ENCODE measurements at places on chromosomes 2 and 18.
A peak's percentile ranks its signal among the peaks of the same experiment; 100 is the strongest.

DNA sequence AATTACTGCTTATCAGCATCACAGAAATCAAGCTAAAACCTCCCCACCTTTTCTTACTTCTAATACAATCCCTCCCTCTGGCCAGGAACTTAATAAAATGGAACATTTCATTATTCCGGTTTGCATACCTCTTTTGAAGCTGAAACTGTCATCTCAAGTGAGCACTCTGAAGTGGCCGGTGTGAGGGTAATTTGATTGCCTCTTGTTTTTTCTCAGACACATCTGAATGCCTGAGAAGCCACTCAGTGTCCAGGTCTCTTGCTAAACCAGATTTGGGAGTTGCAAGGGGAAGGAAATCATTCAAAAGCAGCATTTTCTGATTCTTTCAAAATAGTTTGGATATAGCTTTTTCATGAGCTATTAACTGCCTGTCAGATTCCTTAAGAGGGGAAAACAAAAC is 190.3 kb downstream of the C1D start:
- no peak for DNase-seq

GRCh38 chr2:80363330-80363729 is 58.8 kb upstream of the LRRTM1 start:
- DNase-seq, result no peak

GRCh38 chr2:223602972-223603371 is 811 bp upstream of the SCG2 start:
- DNase-seq, result no peak

DNA sequence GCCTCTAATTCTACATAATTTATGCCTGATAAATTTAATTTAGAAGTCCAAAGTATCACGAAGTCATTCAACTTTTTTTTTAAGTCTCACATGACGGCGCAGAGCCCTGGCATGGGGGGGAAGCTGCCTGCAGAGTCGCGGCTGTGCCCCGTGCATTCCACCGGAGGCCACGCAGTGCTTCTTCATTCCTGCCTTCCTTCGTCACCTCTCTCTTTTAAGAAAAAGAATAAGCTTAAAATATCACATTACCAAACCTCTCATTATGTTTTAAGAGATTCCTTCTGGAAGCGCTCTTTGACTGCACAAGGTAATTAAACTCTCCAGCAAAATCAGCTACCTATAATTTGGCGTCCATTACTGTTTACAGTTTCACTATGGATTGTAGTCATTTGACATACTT is 20.3 kb upstream of the KIDINS220 start:
- DNase-seq, result no peak

DNA sequence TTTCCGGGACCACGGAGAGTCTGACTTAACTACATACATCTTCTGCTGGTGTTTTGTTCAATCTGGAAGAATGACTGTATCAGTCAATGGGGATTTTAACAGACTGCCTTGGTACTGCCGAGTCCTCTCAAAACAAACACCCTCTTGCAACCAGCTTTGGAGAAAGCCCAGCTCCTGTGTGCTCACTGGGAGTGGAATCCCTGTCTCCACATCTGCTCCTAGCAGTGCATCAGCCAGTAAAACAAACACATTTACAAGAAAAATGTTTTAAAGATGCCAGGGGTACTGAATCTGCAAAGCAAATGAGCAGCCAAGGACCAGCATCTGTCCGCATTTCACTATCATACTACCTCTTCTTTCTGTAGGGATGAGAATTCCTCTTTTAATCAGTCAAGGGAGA is 23.1 kb downstream of the ICOS start:
- DNase-seq, result no peak

DNA sequence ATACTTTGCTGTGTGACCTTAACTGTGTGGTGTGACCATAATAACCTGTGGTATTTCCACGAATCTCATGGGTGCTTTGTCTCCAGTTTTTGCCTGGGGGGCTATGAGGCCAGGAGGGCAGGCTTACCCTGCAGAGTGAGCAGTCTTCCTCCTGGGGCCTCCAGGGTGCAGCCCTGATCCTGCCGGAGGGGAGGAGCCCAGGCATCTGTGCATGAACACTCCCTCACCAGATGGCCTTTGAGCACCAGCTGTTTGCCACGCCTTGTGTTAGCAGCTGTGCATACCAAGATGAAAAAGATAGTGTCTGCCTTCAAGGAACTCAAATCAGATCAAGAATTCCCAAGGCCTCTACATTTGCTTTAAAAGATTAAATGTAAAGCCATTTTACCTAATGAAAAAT is 75.0 kb upstream of the RBM44 start:
- no peak for DNase-seq

DNA sequence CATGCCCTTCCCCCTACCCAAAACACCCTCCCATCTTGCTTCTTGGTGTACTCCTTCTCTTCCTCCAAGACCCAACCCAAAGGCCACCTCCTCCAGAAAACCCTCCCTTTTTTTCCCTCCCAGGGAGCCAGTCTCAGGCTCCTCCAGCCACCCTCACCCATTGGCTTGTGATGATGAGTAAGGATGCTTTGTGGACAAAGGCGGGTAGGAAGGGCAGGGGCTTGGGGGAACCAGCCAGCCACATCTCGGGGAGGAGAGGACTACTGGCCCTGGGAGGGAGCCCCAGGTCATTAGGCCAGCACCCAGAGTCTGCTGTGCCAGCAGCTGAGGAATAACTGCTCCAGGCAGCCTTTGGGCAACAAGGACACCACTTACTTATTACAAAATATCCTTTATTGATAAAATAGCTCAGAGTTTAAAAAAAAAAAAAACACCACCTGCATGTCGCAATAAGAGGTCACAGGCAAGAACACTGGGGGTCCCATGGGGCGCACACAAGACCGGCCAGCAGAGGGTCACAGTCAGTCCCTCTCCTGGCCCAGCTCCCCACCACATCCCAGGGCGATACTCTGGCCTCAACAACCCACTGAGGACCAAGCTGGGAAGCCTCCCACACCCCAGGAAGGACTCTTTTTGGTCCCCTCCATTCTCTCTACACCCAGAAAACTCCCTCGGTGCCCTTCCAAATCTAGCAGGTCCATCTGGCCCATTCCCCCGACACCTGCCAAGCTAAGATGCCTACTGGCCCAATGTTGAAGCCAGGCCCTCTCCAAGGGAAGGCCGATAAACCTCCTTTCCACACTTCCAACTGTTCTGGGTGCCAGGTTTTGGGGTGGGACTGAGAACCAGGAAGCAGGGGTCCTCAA is 3.6 kb downstream of the ADRA2B start:
- DNase-seq, result no peak

- no peak for DNase-seq
Measured at GRCh38 chr2:1721706-1722646, 22.3 kb downstream of the PXDN start.

DNA sequence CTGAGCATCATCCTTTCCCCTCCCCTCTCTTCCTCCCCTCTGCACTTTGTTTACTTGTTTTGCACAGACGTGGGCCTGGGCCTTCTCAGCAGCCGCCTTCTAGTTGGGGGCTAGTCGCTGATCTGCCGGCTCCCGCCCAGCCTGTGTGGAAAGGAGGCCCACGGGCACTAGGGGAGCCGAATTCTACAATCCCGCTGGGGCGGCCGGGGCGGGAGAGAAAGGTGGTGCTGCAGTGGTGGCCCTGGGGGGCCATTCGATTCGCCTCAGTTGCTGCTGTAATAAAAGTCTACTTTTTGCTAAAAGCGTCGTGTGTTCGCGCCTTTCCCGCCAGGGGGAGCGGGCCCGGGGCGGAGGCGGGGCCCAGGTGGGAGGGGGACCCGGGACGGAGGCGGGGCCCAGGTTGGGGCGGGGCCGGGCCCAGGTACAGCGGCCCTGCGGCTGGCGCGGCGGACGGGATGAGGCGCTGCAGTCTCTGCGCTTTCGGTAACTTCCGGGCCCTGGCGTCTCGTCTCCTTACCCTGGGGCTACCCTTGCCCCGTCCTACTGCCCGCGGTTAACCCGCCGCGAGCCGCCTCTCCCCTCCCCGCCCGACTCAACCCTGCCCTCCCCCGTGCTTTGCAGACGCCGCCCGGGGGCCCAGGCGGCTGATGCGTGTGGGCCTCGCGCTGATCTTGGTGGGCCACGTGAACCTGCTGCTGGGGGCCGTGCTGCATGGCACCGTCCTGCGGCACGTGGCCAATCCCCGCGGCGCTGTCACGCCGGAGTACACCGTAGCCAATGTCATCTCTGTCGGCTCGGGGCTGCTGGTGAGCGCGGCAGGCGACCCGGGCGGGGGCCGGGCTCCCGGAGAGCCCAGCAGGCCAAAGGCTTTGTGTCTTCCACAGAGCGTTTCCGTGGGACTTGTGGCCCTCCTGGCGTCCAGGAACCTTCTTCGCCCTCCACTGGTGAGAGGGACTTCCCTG is at the start of gene KRTCAP3:
Gene KRTCAP3 (plus strand): TSS at position 424 of the 962 bp plus-strand sequence. CDS start 32 bp downstream, at position 456.
- peak; percentile 37 for DNase-seq

- DNase-seq, result no peak
Measured at GRCh38 chr18:9365406-9365805, 30.8 kb downstream of the TWSG1 start.

DNA sequence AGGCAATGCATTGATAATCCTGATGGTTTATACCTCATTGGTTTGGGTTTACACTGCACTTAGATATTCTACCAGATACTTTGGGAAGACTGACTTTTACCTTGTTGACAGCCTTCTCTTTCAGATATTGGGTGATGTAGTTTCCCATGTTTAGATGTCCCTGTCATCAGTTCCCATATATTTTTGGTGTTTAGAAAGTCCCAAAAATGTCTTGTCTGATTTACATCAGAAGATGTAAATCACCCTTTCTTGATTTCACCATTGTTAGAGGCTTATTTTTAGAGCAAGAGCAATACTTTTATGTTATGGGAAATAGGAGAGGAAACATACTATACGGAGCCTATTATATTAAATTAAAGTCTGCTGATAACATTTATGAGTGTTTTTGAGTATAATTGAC is 14.4 kb upstream of the CCDC102B start:
- no peak for DNase-seq

GRCh38 chr2:170707821-170708795 is 7.0 kb upstream of the SP5 start:
- DNase-seq, result no peak

Data from muscle of back (tissue), 13 donors.